Hypothalamus (tissue), 51 donors: ENCODE measurements at places on chromosomes 5 and 9.

DNA sequence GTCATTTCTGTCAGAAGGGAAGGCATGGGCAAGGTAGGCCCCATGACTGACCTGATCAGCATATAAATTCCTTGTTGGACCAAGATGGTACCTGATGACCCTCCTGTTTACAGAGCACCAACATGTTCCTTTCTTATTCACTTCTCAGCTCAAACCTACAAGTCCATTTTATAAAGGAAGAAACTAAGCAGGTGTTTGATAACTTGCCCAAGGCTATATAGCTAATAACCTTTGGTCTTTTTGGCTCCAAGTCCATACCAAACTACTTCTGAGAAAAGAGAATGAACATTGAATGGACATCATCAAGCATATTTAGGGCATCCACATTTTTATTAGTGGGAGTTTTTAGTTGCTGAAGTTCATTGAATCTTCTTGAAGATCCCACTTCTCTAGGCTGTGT, 125.2 kb downstream of the GALNT10 start:
- no peak for DNase-seq

DNA sequence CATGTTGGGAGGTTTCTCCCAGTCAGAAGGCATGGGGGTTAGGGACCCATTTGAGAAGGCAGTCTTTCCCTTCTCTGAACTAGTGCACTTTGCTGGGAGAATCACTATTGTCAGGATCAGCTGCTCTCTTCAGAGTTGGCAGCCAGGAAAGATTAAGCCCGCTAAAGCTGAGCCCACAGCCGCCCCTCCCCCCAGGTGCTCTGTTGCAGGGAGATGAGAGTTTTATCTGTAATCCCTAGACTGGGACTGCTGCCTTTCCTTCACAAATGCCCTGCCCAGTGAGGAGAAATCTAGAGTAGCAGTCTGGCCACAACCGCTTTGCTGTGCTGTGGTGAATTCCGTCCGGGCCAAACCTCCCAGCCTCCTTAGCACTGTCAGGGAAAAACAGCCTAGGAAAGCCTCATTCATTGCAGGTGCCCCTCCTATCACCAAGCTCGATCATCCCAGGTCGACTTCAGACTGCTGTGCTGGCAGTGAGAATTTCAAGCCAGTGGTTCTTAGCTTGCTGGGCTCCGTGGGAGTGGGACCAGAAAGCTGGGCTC, 69.8 kb downstream of the CNTLN start:
- DNase-seq, result no peak

DNA sequence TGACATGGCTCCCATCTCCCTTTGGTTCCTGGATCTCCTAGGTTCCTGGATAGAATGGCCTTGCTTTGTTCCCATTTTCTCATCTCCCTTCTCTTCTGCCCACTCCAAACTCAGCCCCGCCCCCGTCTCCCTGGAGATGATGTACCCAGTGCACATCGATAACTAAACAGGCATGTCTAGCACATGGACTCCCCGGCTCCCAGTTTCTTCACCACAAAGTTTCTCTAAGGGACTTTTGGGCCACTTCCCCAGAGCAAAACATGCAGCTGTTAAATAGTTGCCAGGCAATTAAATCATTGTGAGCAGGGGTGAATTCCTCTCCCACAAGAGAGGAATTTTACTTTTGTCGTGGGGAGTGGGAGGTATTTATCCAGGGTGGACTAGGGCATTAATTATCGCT, 259.0 kb downstream of the GADD45G start:
- DNase-seq, result no peak

DNA sequence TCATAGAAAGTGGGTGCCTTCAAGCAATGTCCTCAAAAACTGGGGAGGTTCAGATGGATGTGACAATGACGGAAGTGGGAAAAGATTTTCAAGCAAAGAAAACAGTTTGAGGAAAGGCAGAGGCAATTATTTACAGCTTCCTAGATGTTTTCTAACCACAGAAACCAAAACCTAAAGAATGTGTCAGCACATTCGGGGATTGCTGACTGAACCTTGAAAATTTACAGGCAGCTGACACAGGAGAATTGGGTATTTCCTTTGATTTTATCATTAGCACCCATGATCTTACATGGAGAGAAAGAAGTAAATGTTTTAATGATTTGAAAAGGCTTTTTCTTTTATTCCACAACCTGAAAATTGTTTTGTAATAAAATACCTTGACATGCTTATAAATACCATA, 369.0 kb downstream of the ACTL7B start:
- DNase-seq, result no peak

- DNase-seq, result no peak
Measured at GRCh38 chr5:178564397-178564796, 25.8 kb downstream of the COL23A1 start.

DNA sequence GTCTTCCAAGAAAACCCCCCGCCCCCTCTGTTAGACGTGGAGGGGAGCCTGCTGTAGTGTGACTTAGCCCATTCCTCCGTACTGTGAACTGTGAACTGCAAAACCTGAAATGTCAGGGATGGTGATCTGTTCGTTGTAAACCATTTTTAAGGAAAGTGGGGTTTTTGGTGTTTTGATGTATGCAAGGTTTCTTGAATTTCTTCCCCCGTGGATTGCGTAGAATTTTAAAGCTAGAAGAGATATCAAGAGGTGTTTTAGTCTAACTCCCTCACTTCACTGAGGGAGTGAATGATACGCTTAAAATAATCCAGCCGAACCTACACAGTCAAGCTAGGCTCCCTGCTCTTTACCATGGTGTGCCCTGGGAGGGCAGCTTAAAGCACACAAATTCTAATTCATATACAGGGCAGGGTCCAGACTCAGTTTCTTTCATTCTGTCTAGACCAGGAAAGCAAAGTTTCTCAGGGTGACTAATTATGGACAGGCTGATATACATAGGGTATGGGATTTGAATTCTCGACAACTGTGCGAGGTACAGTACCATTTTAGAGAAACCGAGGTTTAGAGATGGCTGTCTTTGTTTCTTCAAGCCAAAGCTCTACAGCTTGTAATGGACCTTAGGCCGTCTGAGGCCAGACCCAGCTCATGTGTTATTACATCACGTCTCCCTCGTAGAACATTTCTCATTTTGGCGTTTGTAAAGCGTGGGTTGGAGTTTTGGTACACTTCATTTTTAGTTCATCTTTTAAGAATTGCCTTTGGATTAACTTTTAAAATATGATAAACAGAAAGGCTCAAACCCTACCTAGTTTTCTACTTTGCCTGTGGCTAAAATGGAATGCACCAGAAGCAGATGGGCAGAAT, 2.7 kb downstream of the PTGER4 start:
- DNase-seq, result no peak

GRCh38 chr5:51203598-51203997, 179.7 kb upstream of the ISL1 start:
- DNase-seq, result no peak

GRCh38 chr5:102801371-102801770, 46.3 kb downstream of the PAM start:
- DNase-seq, result no peak

GRCh38 chr5:155729684-155730059, 597.3 kb upstream of the SGCD start:
- peak; percentile 57 for DNase-seq

GRCh38 chr5:172904643-172905345, 54.4 kb upstream of the RPL26L1 start:
- DNase-seq, result no peak

DNA sequence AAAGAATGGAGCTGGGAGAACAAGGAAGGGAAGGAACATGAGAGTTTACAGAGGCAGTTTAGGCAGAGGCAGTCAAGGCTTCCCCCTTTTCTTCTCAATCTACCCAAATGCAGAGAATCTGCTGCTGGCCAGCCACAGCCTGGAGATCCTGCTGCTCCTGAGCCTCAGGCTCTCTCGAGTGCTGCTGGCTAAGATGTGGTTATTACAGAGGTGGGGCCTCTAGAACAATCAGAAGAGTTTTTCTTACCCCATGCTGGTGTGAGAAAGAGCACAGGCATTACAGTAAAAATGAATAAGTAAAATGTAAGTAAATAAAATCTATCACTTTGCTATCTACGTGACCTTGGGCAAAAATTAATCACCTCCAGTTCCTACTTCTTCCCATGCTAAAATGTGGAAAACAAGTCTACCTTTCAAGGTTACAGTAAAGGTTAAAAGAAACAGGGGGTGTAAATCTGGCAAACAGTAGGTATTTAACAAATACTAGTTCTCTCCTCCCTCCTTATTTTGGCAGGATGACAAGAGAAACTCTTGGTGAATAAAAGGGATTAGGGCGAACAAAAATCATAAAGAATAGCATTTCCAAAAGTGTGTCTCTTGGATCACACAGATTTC, 31.1 kb downstream of the FBXW11 start:
- no peak for DNase-seq

GRCh38 chr9:113851873-113852272, 24.2 kb upstream of the ZNF618 start:
- no peak for DNase-seq

DNA sequence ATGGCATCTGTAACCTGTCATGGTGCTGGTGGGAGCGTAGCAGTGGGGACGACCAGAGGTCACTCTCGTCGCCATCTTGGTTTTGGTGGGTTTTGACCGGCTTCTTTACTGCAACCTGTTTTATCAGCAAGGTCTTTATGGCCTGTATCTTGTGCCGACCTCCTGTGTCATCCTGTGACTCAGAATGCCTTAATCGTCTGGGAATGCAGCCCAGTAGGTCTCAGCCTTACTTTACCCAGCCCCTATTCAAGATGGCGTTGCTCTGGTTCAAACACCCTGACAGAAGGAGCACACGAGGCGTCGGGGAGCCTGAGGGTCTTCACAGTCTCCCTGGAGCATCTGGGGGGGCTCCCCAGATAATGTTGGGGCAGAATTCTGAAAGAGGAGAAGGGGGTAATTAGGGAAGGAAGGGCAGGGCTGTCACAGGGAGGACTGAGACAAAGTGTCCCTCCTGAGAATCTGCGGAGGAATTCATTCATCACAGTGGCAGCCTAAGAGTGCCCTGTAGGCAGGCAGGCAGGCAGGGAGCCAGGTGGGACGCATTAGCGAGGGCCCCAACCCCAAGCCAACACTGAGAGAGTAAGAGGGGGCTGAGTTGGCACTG, 21.3 kb upstream of the NCS1 start:
- no peak for DNase-seq

DNA sequence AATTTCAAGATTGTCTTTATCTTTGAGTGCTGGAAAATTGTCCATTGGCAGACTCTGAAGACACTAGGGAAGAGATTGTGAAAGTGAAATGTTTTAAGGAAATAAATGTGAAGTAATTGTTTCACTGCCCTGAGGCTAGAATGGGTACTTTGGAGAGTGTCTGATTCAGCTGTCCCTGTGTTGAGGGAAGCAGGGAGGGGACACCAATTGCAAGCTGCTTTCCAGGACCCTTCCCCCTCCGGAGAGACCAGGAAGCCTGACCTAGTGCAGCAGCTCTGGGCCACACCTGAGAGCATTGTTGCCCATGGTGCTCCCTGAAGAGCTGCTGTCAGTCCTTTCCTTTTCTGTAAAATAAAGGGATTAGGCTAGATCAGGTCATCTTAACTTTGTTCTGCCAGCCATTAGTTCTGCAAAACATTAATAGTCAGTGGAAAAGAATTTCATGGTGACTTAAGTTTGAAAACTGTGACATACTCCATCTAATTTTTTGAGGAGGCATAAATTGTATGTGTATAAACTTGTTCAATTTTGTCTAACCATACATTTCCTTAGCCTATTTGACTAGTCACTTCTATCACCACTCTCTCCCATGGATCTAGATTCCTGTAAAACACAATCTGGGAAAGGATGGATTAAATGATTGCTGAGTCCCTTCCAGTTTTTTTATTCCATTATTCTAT, 18.8 kb downstream of the MAP1B start:
- no peak for DNase-seq

- DNase-seq, result no peak
Measured at GRCh38 chr5:15799014-15799413, 299.0 kb downstream of the FBXL7 start.

DNA sequence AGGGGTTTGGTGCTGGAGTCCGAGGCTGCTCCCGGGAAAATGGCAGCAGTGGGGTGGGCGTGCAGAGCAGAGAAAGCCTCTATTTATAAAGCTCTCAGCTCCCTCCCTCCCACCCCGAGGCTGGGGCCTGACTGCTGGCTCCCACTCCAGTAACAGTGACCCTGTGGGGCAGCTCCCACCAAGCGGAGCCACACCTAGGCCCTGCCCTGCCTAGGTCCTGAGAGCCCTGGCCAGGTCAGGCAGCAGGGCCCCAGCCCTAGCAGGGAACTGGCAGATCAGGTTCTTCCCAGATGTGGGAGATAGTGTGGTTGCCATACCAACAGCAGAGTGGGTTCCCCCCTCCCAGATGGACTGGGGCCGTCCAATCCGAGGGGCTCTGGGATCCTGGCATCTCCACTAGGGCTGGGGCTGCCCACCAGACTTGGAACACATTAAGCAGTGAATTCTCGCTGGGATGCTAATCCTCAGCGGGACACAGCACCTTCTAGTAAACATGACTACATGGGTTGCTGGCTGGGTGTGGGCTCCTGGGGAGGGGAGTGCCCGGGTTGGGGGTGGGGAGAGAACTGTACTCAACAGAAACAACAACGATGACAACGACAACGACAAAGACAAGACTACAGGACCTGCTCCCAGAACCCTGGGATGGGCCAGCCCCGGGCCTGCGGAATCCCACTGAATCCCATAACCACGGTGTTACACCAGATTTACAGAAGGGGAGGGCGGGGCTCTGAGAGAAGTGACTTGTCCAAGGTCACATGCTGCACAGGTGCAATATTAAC, 1.5 kb downstream of the SH3GLB2 start:
- DNase-seq, result peak; percentile 51

GRCh38 chr9:87609486-87609885, 111.8 kb downstream of the DAPK1 start:
- DNase-seq, result no peak

DNA sequence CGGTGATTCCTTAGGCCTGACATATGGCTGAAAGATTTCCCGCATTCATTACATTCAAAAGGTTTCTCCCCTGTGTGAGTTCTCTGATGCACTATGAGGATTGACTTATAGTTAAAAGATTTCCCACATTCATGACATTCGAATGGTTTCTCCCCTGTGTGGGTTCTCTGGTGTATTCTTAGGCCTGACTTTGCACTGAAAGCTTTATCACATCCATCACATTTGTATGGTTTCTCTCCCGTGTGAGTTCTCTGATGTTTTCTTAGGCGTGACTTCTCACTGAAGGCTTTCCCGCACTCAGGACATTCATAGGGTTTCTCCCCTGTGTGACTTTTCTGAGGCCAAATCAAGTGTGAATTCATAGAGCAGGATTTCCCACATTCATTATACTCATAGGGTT, 35.8 kb downstream of the ZNF782 start:
- no peak for DNase-seq

- DNase-seq, result no peak
Measured at GRCh38 chr5:43386960-43387362, 25.2 kb downstream of the CCL28 start.
